ENCODE measurements at places on chromosomes 12 and 14. TPM values are rescaled to one million over a fixed set of nuclear protein-coding genes. Genes with fewer than 3 reads are reported as not detected.

The GPR137C gene
- 0.51 TPM for total RNA-seq

The PRPH gene
- 0.50 TPM for total RNA-seq

The SLC5A8 gene
- not detected for total RNA-seq

The BMAL2 gene
- total RNA-seq: 23.9 TPM

The PTPRR gene
- total RNA-seq: under 0.01 TPM

The RNU4-1 gene
- total RNA-seq: under 0.01 TPM

The PLBD2 gene
- total RNA-seq: 28.2 TPM

The TDG gene
- total RNA-seq: 18.8 TPM

The DHRS2 gene
- total RNA-seq: not detected

The ACOT4 gene
- 1.7 TPM for total RNA-seq

The VRK1 gene
- total RNA-seq: 40.3 TPM

The RAB15 gene
- total RNA-seq: 3.6 TPM

The INHBC gene
- not detected for total RNA-seq

The JDP2 gene
- 95.3 TPM for total RNA-seq

The MNAT1 gene
- 33.6 TPM for total RNA-seq

The AKAP5 gene
- 0.17 TPM for total RNA-seq

The LARP4 gene
- total RNA-seq: 33.9 TPM

The ARHGAP5 gene
- 68.4 TPM for total RNA-seq

The BCL2L14 gene
- total RNA-seq: not detected

The MMP19 gene
- total RNA-seq: 7.1 TPM

The MANSC4 gene
- total RNA-seq: 0.17 TPM

The TSPAN9 gene
- 35.2 TPM for total RNA-seq

The TAS2R46 gene
- 2.0 TPM for total RNA-seq

The TMTC1 gene
- 222 TPM for total RNA-seq

The PRIMA1 gene
- not detected for total RNA-seq

The TUNAR gene
- total RNA-seq: not detected

The NKX2-8 gene
- total RNA-seq: not detected

The WIF1 gene
- not detected for total RNA-seq

The EPYC gene
- total RNA-seq: not detected

The ASB2 gene
- total RNA-seq: 0.99 TPM

The ACVRL1 gene
- total RNA-seq: 20.8 TPM

The ORAI1 gene
- total RNA-seq: 8.1 TPM

The TAS2R8 gene
- total RNA-seq: not detected

The ALDH1L2 gene
- total RNA-seq: 35.7 TPM

The ZFHX2 gene
- total RNA-seq: 0.33 TPM

The OAS3 gene
- 2.6 TPM for total RNA-seq

Measured in fibroblast of lung (primary cell).